Fibroblast of skin of back (primary cell): ENCODE measurements at places on chromosomes 5 and 9.

GRCh38 chr5:132182359-132183040 is 45.2 kb downstream of the P4HA2 start:
- DNase-seq: no peak

GRCh38 chr5:150639377-150639692 is 1.1 kb upstream of the SYNPO start:
- no peak for DNase-seq

- DNase-seq: peak; percentile 49
Observed at GRCh38 chr5:16489322-16489791, 23.8 kb upstream of the ZNF622 start.

DNA sequence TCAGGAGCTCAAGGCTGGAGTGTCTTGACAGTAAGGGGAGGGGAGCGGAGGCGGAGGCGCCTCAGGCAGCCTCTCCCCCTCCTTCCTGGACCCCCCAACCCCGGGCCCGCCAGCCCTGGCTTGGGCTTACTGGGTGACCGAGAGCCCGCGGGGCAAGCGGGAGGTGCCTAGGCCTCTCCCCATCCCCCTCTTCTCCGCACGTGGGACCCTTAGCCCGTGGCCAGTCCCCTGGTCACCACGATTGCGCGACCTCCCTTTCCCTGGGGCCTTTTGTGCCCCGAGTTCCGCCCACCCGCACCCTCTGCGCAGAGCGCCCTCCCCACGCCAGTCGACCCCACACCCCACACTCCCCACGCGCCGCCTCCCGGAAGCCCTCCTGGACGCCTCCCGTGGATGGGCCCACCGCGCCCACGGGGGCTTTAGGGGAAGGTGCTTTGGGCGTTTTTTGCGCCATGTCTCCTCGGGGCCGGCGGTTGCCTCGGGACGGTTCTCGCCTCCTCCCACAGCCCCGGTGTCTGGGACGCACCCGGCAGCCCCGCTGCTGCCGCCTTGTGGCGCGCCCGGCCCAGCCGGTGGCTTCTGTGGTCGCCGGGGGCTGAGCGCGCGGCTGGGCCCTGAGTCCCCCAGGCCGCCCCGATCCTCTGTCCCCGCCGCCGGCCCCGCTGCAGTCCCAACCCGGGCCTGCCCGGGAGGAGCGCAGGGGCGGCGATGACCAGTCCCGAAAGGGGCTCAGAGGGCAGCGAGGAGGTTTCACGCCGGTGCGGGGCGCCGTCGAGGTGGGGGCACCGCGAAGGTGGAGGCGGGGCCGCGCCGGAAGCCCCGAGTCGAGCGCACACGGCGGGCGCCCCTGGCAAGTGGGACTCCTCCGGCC is 3.2 kb downstream of the TOR4A start:
- DNase-seq: no peak

DNA sequence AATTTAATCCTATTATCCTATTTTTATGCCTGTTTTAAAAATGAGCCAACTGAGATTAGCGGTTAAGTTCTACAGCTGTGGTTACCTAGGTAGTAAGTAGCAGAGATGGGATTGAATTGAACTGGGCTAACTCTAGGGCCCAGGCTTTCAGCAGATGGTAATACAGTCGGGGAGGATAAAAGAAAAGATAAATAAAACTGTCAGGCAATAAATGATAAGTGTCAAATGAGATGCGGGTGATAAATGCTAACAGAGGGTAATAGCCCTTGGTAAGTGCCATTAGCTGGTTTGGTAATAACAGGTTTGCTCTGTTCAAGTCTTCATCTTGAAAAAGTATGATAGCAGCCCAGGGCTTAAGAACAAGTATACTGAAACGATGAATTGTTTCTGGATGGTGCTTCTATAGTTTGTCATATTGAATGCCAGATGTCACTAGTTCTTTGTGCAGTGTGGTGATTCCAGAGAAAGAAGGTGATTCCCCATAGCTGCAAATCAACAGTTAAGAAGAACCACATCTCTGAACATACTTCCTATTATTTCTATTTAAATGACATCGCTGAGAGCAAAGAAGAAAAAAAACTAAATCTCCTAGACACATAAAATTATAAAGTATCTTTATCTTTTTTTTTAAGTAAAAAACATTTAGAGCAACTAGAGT is 360.8 kb upstream of the PANK3 start:
- no peak for DNase-seq

DNA sequence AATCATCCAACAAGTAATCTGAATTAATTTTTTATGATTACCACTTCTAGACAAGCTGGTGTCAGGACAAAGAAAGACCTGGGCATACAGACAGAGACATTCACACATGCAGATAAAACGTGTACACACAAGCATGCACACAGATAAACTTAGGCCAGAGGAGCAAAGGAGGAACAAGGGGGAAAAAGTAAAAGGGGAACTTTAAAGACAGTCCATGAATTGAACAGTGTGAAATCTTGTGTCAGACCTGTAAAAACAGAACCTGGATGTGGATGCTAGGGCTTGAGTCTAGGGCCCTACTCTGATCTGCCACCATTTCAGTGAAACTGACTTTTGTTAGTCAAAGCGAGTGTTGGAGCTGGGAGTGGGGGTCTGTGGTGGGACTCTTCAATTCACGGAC is 11.2 kb upstream of the ZSWIM6 start:
- no peak for DNase-seq

- peak; percentile 18 for DNase-seq
Observed at GRCh38 chr9:136438548-136439480, 831 bp downstream of the INPP5E start.

GRCh38 chr5:174599992-174600391 is 124.4 kb upstream of the MSX2 start:
- no peak for DNase-seq

GRCh38 chr9:36949466-36949865 is 84.6 kb downstream of the PAX5 start:
- no peak for DNase-seq

DNA sequence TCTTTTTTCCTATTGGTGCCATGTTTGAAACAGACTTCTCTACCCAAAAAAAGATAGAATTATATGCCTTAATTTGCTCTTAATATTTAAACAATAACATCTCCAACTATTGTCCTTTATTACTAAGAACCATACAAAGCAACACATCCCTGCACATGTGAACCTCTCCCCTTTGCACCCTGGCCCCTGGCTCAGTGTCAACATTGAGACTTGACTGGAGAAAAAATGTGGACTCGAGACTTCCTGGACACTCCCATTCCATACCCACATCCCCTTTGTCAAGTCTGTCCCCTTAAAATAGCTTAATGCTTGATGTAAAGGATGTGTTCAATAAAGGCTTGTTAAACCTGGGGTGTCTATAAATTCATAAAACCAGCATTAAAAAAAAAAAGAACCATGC is 53.2 kb downstream of the TTC39B start:
- no peak for DNase-seq

DNA sequence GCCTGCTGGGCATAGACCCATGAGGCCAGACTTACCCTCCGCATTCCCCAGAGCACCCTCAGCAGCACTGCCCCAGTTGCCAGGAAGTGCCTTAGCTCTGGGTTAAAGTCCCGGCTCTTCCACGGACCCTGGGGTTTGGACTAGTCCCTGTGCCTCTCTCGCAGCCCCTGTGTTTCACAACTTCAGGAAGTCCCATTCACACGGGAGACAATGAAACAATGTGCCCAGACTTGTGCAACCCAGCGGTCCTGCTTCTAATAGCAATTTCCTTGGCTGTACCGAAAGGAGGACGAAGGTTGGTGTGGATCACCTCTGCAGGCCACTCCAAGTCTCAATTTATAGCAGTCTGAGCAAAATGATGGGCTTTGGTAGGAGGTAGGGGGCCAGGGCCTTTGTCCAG is 41.8 kb upstream of the FAT2 start:
- no peak for DNase-seq

DNA sequence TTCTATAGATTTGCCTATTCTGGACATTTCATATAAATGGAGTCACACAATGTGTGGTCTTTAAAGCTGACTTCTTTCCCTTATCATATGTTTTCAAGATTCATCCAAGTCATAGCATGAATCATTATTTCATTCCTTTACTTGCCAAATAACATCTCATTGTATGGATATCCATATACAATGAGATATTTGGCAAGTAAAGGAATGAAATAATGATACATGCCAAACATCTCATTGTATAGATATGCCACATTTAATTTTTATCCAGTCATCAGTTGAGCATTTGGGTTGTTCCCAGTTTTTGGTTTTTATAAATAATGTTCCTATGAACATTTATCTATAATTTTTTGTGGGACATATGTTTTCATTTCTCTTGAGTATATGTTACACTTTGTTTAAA is 20.5 kb upstream of the OR2K2 start:
- DNase-seq: peak; percentile 65

DNA sequence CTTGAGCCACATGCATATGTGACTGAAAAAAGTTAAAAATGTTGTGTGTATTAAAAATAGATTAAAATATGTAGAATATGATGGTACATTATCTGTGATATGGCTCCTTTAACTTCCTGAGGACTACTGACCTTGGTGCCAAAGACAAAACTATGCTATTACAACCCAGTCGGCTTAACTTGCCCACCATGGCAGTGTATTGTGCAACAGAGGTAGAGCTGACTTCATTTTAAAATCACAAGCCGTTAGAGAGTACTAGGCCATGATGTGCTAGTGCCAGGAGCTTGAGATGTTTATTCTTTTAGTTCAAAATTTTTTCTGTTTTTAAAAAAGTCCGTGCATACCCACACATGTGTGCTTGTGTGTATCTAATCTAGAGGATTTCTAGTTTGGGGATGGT is 46.3 kb downstream of the NAA35 start:
- DNase-seq: no peak
